ENCODE measurements at places on chromosomes 4 and X. TPM values are rescaled to one million over a fixed set of nuclear protein-coding genes. Genes with fewer than 3 reads are reported as not detected.

Gene TREX2
- total RNA-seq = 1.8 TPM

Gene CT45A2
- total RNA-seq = not detected

Gene SPANXA1
- total RNA-seq = 0.23 TPM

Gene MID1
- 32.2 TPM for total RNA-seq

Gene SYN1
- 0.25 TPM for total RNA-seq

Gene CLCN5
- total RNA-seq = 2.6 TPM

Gene TMEM156
- total RNA-seq = 22.8 TPM

Gene IL1RAPL1
- total RNA-seq = not detected

Gene AR
- total RNA-seq = 3.2 TPM

Gene NPNT
- 0.44 TPM for total RNA-seq

Gene TEX13D
- total RNA-seq = not detected

Gene GPM6B
- 0.14 TPM for total RNA-seq

Gene CXorf38
- 10.7 TPM for total RNA-seq

Gene SPANXN3
- not detected for total RNA-seq

Gene ANXA3
- 60.0 TPM for total RNA-seq

Gene NPY5R
- total RNA-seq = not detected

Gene FRMPD3
- 0.14 TPM for total RNA-seq

Gene UGT2A1
- not detected for total RNA-seq

Gene XG
- not detected for total RNA-seq

Gene MAGEA2B
- total RNA-seq = not detected

Gene SSX4B
- not detected for total RNA-seq

Gene REELD1
- total RNA-seq = not detected

Gene CSAG2
- not detected for total RNA-seq

Gene SHOX
- not detected for total RNA-seq

Gene RUFY3
- total RNA-seq = 9.2 TPM

Gene FAM47E
- 0.27 TPM for total RNA-seq

Gene TLR3
- total RNA-seq = 0.32 TPM

Gene CT45A1
- total RNA-seq = not detected

Gene AFM
- total RNA-seq = not detected

Gene DCLK2
- total RNA-seq = 8.6 TPM

Gene GAGE13
- total RNA-seq = not detected

Gene PF4V1
- total RNA-seq = not detected

Gene SUV39H1
- 24.0 TPM for total RNA-seq

Gene SPANXN4
- total RNA-seq = not detected

Gene ODAM
- not detected for total RNA-seq

All from A549 treated with Hydrocortisone at 1 μM for 4 hours (cell line).